ENCODE measurements at places on chromosomes 2 and 18.

- DNase-seq: no peak
Observed at GRCh38 chr2:108866041-108866440, 79.5 kb downstream of the CCDC138 start.

- DNase-seq: no peak
Observed at GRCh38 chr18:61587865-61588264, 254.6 kb downstream of the CDH20 start.

DNA sequence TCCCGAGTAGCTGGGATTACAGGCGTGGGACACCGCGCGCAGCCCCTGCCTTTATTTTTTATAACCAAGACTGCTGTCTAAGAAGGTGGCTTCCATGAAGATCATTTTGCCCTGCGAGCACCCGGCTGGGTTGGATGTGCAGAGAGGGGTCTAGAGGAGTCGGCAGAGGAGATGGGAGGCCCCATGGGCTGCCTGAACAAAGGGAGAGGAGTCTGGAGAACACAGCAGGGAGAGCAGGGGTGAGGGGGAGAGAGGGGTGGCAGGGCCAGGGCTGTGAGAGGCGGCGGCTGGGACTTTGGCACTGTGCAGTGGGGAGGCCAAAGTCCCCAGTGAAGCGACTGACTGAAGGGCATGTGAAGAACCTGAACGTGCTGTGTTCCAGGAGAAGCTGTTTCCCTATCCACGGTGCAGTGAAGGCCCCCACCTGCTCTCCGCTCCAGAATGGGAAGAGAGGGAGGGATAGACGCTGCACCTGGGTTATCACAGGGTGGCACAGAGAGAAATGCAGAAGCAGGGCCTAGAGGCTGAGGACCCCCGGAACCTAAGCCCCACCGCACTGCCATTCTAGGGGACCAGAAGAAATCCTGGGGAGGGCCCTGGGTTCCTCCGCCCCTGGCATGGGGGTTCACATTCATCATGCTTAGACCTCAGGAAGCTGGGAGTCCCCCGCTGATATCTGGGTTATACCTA lies 24.8 kb upstream of the FOSL2 start:
- no peak for DNase-seq

DNA sequence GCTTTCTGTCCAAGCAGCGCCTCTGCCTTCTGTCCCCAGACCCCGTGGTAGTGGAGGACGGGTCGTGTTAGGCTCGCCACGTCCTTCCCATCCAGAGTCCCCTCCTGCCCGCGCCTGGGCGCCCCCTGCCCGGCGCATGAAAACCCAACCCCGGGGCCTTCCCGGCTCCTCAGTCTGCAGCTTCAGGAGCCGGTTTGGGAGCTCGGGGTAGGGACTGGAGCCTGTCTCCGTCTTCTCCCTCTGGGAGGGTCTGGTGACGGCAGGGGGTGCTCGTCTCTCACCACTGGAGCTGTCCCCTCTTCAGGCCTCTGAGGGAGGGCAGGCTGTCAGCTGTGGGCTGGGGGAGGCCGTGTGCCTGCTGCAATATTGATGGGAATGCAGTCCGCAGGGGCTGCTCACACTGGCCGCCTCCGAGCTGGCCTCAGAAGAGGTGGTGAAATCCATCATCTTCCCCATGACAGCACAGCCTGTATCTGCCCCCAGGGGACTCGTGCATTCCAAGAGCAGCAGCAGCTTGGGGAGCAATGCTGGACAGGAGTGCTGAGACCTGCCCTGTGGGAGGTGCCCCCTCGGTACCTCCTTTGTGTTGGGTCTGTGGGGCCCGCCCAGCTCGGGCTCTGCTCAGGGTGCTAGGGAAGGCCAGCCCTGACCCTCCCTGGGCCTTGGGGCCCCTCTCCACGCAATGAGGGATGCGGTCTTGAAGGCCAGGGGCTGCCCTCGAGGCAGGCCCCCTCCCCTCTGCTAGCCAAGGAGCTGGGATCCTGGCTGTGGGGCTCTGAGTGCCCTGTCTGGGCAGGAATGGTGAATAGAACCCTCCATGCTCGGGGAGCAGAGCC lies 17.8 kb upstream of the KLHL30 start:
- DNase-seq: no peak

DNA sequence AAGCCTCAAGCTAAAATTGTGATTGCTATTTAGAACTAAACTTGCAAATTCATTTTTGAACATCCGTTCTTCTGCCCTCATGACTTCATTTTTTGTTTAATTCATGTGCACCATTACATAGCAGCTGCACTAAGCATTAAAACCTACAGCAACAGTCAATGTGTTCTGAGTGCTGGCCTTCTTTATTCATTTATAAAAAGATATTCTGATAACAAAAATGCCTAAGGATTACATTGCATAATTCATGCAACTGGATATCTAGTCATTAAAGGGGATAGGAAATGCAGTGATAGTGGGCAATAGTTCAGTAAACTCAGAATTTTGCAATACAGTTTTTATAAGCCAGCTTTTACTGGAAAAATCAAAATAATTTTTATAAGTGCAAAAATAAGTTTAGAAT lies 294.4 kb upstream of the EPC2 start:
- no peak for DNase-seq

DNA sequence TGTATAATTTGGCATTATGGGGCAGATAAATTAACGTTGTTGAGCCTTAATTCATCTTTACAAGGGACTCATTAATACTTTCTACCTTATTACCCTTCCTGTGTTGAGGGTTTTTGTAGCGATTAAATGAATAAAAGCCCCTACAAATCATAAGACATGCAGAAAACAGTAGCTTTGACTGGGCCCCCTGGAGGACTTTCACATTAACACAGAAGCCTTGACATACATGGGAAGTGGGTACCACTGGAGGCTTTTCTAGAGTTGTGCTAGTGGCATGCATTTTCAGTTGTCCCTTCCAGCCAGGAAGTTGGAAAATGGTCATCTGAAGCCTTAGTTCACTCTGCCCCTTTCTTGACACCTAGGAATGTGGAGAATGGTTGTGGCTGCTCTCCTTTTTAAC lies 30.2 kb downstream of the MTA3 start:
- DNase-seq: no peak

DNA sequence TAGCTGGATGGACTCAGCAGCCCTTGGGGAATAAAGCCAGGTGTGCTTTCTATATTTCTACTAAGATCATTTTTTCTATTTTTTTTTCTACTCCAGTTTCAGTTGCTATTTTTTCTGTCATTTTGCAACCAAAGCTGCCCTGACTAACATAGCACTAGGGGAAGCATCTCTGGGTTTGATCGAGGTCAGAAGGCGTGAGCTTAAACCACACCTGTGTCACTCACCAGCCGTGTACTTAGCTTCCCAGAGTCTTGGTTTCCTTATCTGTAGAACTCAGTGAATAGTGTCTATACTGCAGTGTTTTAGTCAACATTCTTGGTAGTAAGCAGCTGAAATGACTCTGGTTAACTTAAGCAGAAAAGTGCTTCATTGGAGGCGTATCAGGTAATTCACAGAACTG lies 489.6 kb upstream of the SPRED2 start:
- no peak for DNase-seq

- DNase-seq: no peak
Observed at GRCh38 chr2:114668415-114668814, 226.0 kb downstream of the DPP10 start.

DNA sequence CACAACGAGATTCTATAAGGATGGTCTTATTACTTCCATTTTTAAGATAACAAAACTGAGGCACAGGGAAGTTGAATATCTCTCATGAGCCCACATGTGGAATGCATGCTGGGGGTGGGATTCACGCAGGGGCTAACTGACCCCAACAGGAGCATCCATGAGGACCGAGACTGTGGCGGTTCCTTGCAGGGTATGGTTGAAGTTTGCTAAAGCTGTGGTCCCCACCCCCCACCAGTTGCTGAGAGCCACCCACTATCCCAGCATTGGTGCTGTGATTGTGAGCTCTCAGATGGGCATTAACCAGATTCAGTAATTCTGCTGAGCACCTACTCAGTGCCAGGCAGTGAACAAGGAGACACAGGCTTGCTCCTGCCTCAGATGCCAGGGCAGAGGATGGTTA lies 116.0 kb upstream of the TEX51 start:
- DNase-seq: no peak

GRCh38 chr2:184938221-184938985 lies 340.1 kb downstream of the ZNF804A start:
- peak; percentile 0 for DNase-seq

DNA sequence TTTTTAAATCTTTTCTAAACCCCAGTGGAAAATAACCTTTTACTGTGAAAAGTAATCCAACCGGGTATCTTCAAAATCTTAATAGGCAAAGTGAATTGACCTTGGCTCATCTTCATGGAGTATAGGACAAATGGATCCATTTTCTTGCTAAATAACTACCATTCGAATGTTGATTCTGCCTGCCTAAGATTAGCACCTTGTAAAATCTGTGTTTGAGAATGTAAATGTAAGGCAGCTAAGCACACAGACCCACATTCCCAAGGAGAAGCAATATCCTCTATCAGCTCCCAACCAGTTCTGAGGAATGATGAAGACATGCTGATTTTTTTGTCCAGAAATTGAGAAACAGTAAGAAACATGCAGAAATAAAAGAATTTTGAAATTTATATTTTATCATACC lies 509.8 kb upstream of the SMIM21 start:
- DNase-seq: no peak

GRCh38 chr2:207071820-207072219 lies 93.9 kb downstream of the KLF7 start:
- DNase-seq: no peak

DNA sequence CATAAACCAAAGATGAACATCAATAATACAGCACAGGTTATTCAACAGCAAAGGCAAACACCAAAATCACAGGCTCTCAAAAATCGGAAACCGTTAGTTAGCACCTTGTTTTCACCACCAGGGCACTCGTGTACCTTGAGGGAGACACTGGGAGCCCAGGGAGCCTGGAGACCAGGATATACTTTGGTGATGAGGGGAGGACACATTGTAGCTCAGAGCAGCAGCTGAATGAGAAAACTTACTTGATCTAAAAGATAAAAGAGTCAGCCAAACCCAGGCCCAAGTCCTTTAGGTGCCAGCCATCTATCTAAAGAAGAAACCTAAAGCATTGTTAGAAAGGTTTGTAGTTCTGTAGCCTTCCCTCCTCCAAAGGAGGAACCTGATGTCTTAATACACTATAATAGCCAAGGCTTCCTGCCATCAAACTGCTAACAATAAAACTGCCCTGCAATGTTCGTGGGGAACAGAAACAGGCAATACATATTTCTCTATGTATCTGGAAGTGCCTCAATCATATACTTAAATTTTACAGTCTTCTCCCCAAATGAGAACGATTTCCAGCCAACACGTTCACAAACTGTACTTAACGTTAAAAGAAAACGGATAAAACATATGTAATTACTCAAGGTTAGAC lies 19.3 kb downstream of the BCL11A start:
- no peak for DNase-seq

GRCh38 chr2:65053199-65053598 lies 3.0 kb upstream of the CEP68 start:
- no peak for DNase-seq

- no peak for DNase-seq
Observed at GRCh38 chr18:63972002-63972376, 2.1 kb downstream of the SERPINB8 start.

DNA sequence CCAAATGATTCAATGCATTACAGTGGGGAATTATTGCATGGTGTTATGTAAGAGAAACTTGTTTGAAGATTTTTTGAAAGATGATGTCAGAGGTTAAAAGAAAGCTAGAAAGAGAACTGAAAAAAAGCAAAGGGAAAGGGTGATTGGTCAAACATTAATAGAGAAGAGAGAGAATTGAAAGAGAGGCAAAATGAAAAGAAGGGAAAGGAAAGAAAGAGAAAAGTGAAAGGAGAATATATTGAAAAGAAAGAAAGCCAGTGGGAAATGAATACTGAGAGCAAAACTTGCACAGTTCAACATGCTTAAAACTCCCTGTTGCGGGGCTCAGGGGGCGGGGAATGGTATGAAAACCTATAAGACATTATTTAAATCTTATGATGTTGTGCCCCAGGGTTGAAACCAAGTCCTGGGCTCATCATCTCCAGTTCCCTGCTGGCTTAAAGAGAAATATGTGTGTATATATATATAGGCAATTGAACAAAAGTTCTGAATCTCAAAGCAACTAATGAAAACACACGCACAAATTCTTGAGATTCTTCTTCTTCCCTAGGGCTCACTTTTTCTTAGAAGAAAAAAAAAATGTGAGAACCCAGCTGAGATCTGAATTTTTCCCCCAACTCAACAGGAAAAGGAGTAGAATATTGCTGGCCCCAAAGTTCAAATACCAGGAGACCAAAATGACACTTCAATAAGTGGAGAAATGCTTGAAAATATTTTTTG lies 2045.9 kb upstream of the CELF4 start:
- DNase-seq: no peak

GRCh38 chr2:240294514-240294913 lies 140.9 kb upstream of the GPC1 start:
- DNase-seq: no peak

DNA sequence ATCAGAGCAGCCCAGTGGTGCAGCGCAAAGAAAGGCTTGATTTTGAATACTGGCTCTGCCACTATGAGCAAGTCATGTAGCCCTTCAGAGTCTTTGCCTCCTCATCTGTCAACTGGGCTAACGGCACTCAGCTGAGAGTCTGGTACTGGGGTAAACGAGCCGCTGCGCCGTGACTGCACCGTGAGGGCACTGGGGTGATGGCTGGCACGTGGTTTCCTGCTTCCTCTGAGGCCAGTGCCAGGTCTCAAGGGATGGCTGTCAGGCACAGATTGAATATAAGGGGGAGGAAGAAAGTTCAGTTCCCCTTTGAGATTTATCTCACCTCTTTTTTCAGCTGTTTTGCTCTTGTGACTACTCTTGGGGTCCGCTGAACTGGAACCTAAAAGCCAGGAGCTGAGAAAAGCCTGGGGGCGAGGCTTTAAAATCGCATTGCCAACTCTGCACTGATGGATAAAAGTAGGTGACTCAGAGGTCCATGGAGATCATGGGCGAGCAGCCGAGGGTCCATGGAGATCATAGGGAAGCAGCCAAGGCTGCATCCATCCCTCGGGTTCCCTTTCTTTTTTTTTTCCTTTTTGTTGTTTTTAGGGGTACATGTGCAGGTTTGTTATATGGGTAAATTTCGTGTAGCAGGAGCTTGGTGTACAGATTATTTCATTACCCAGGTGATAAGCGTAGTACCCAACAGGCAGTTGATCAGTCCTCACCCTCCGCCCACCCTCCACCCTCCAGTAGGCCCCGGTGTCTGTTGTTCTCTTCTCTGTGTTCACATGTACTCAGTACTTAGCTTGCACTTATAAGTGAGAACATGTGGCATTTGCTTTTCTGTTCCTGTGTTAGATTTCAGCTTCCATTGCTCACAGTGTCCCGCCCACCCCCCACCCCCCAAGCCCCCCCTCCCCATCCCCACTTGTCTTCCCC lies 114.3 kb downstream of the SPP2 start:
- DNase-seq: no peak

- no peak for DNase-seq
Observed at GRCh38 chr18:39496986-39497385, 1931.4 kb upstream of the CELF4 start.

GRCh38 chr2:222577341-222577740 lies 78.6 kb downstream of the FARSB start:
- DNase-seq: no peak

GRCh38 chr18:40738321-40738880 lies 1216.6 kb upstream of the PIK3C3 start:
- DNase-seq: no peak

GRCh38 chr2:102412199-102412598 lies 10.8 kb upstream of the IL18RAP start:
- DNase-seq: no peak

All from astrocyte (in vitro differentiated cells and primary cell).